ENCODE measurements at places on chromosomes 3 and 15. TPM values are rescaled to one million over a fixed set of nuclear protein-coding genes. Genes with fewer than 3 reads are reported as not detected.

SAMMSON gene
- not detected for total RNA-seq

IGF2BP2 gene
- 147 TPM for total RNA-seq

CCDC39 gene
- not detected for total RNA-seq

BNC1 gene
- 8.7 TPM for total RNA-seq

BOC gene
- 12.2 TPM for total RNA-seq

NRROS gene
- not detected for total RNA-seq

AMT gene
- total RNA-seq, result 0.58 TPM

MKRN3 gene
- not detected for total RNA-seq

DUOX1 gene
- total RNA-seq, result not detected

ATP13A5 gene
- total RNA-seq, result not detected

LRRN1 gene
- not detected for total RNA-seq
